ENCODE measurements at places on chromosomes 12 and 14.

- DNase-seq, result no peak
Measured at GRCh38 chr12:104480826-104481440, 24.2 kb downstream of the CHST11 start.

- no peak for DNase-seq
Measured at GRCh38 chr12:56999456-56999855, 6.9 kb downstream of the ZBTB39 start.

DNA sequence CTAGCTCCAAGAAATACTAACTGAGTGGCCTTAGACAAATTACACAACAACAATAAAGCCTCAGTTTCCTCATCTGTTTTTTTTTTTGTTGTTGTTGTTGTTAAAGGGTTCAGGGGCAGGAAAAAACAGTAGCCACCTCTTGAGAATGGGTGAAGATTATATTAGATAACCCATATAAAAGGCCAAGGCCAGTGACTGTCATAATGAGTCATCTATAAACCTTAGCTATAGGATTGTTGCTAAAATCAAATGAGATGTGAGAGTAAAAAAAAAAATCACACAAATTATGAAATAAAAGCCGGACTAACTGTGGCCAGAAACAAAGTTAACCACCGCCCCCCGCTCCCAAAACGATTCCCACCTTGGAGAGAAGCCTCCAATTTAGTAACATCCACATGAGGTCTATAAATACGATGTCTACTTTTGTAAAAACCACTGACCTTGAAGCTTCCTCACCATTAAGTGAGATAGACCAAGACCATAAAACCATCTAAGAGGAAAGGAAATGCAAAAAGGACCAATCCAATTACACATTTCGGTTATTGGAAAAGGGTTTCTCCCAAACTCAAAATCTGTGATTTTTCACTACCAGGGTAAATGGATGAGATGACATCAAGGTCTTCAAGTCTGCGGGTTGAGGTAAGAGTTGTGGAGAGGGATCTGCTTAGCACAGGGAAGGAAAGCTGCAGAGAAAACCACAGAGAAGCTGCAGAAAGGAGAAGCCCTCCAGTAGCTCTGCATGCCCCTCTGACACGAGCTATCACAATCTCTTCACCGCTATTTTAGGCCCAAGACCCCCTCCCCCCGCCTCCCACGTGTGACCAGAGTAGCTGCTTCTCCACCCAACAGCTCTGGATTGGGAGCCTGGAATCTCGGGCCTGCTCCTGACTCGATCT is 1.0 kb downstream of the NAA25 start:
- DNase-seq, result no peak

- no peak for DNase-seq
Measured at GRCh38 chr12:16562435-16562834, 43.5 kb downstream of the LMO3 start.

DNA sequence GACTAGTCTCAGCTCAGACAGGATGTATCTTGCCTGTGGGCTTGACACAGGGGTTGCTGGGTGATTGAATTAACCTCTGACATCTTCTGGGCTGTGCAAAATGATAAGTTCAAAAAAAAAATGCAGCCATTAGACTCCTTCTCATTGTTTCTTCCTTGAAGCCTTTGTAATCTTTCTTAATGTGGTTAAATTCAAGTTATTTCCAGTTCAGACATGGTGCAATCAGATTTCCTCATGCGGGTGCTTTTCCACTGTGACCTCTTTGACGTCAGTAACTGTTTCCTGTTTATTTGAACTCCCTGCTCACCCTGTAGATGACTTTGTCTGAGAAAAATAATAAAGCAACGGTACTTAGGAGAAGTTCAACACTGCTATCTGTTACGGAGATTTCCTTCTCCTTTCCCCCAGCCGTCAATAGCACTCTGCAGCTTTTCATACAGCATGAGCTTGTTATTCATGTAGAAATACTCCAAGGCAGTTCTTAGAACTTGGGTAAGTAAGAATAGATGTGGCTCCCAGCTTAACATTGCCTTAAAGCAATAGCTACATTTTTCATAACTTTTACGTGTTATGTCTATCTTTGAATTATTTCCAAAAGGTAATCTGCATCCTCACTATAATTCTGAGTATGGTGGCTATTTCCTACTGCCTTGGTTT is 155.5 kb downstream of the PRKCH start:
- peak; percentile 63 for DNase-seq

DNA sequence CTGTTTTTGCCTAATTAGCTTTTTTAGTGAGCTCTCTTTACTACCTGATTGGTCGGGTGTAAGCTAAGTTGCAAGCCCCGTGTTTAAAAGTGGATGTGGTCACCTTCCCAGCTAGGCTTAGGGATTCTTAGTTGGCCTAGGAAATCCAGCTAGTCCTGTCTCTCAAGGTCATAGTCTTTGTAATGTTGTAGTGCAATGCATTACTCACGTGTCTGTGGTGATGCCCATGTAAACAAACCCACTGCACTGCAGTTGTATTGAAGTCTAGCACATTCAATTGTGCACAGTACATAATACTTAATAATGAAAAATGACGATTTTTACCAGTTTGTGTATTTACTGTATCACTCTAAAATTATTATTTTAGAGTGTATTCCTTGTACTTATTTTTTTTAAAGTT is 335.5 kb downstream of the NUAK1 start:
- DNase-seq, result no peak

All from effector CD4-positive, alpha-beta T cell (primary cell).